ENCODE measurements at places on chromosomes 2 and 18.
A peak's percentile ranks its signal among the peaks of the same experiment; 100 is the strongest.

DNA sequence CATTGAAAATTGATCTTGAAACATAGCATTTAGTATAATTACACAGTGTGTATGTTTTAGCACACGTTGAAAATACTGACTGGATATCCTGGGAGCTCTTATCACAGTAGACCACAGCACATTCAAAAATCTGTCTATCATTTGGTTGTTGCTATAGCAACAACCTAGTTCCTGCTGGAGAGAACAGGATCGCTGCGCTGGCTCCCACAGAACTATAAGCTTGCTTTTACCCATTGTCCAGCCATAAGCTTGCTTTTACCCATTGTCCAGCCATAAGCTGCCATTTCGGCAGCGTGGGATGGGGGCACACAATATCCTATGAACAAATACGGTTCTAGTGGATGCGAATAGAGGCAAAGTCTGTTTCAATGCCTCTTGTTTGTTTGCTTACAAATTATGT, 70.4 kb upstream of the ST6GAL2 start:
- peak overlapping the region; percentile 47 for H3K27ac ChIP-seq
- peak; percentile 45 for DNase-seq
- no peak overlapping the region for H3K4me3 ChIP-seq
- H3K4me1 ChIP-seq: no peaks in the 10 kb centered on the region
- H3K27me3 ChIP-seq: no peaks in the 10 kb centered on the region

GRCh38 chr2:71832388-71832787, 315.3 kb downstream of the CYP26B1 start:
- H3K4me1 ChIP-seq: peaks cover 43% of the 10 kb centered on the region
- H3K27me3 ChIP-seq: peaks cover 8% of the 10 kb centered on the region
- DNase-seq: no peak
- H3K36me3 ChIP-seq: no peaks in the 10 kb centered on the region

DNA sequence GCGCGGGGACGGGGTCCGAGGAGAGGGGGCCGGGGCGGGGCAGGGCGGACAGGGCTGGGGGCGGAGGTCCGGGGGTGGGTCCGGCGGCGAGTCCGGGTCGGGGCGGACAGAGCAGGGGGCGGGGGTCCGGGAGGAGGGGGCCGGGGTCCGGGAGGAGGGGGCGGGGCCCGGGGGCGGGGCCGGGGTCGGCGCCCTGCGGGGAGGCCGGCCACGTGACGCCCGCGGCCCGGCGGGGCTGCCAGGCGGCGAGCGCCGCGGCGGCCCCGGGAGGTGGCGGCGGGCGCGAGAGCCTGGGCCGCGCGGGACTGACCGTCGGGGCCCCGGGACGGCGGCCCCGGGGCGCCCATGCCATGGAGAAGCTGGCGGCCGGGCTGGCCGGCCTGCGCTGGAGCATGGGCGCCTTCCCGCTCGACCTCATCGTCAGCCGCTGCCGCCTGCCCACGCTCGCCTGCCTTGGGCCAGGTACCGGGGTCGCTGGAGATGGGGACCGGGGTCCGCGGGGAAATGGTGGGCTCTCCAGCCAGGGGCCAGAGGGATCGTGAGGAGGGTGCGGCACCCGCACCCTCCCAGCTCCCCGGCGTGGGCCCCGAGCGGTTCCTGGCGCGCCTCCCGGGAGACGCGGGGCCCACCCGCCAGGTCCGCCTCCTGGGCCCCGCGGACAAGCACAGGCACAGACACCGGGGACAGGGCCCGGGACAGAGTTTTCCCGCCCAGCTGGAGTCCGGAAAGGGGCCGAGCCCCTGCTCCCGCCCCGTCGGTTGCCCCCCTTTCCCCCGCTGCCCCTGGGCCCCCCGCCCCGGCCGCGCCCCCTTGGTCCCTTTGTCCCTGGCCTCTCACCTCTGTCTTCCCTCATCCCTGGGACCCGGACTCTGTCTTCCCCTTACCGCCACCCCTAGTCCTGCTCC, at the start of gene GAREM2:
GAREM2 (plus strand) TSS at position 218 of the 905 bp plus-strand sequence; CDS start at position 351, 133 bp downstream.
- no peaks in the 10 kb centered on the region for H3K36me3 ChIP-seq
- peak within 1 kb of the TSS; percentile 24 for H3K4me3 ChIP-seq
- no peak within 1 kb of the TSS for H3K27ac ChIP-seq
- peaks cover 21% of the 10 kb centered on the region for H3K4me1 ChIP-seq

- H3K4me1 ChIP-seq: peaks cover 11% of the 10 kb centered on the region
- H3K27me3 ChIP-seq: no peaks in the 10 kb centered on the region
- no peak overlapping the region for H3K4me3 ChIP-seq
- DNase-seq: peak; percentile 35
Measured at GRCh38 chr18:8991155-8991554, 111.3 kb upstream of the NDUFV2 start.

- no peak overlapping the region for H3K27ac ChIP-seq
- DNase-seq: peak; percentile 49
- H3K27me3 ChIP-seq: no peaks in the 10 kb centered on the region
- H3K4me3 ChIP-seq: no peak overlapping the region
- no peaks in the 10 kb centered on the region for H3K4me1 ChIP-seq
Measured at GRCh38 chr2:189629531-189630453, 31.5 kb upstream of the ASNSD1 start.

DNA sequence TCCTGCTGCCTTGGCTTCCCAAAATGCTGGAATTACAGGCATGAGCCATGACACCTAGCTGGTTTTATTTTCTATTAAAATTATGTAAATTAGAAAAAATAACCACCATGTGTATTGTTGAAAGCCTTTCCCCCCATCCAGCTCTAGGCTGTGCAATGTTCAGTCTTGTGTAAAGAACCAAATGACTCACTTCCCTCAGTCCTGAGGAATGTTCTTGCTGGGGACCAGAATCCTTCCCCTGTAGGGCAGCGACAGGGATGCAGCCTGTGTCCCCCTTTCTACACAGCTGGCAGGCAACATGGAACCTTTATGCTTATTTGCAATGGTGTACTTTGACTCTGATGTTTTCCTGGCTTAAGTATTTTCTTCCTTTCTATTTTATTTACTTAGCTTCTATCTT, 29.4 kb downstream of the AOX1 start:
- no peak overlapping the region for H3K27ac ChIP-seq
- H3K27me3 ChIP-seq: no peaks in the 10 kb centered on the region
- DNase-seq: no peak
- no peaks in the 10 kb centered on the region for H3K4me1 ChIP-seq
- H3K36me3 ChIP-seq: no peaks in the 10 kb centered on the region
